Caco-2 (cell line): ENCODE measurements at places on chromosomes 4 and X. TPM values are rescaled to one million over a fixed set of nuclear protein-coding genes. Genes with fewer than 3 reads are reported as not detected.

- no peaks in the 10 kb centered on the region for H3K36me3 ChIP-seq
- no peak overlapping the region for H3K4me3 ChIP-seq
- no peak for DNase-seq
- no peaks in the 10 kb centered on the region for H3K4me1 ChIP-seq
- H3K27ac ChIP-seq: no peak overlapping the region
Measured at GRCh38 chrX:109871121-109871888, 131.6 kb upstream of the TMEM164 start.

DNA sequence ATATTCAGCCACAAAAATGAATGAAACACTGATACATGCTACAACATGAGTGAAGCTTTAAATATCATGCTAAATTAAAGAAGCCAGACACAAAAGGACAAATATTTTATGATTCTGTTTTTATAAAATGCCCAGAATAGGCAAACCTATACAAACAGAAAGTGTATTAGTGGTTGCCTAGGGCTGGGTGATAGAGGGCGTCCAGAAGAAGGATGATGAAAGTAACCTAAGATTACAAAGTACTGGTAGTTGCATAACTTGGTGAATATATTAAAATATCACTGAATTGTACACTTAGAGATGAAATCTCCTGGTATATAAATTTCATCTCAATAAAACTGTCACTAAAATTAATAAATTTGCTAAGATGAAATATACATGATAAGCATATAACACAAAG lies 67.5 kb downstream of the FBXW7 start:
- H3K27ac ChIP-seq: no peak overlapping the region
- H3K27me3 ChIP-seq: no peaks in the 10 kb centered on the region
- H3K36me3 ChIP-seq: no peaks in the 10 kb centered on the region

AFP gene
- 158 and 252 TPM in 2 replicates for total RNA-seq

DNA sequence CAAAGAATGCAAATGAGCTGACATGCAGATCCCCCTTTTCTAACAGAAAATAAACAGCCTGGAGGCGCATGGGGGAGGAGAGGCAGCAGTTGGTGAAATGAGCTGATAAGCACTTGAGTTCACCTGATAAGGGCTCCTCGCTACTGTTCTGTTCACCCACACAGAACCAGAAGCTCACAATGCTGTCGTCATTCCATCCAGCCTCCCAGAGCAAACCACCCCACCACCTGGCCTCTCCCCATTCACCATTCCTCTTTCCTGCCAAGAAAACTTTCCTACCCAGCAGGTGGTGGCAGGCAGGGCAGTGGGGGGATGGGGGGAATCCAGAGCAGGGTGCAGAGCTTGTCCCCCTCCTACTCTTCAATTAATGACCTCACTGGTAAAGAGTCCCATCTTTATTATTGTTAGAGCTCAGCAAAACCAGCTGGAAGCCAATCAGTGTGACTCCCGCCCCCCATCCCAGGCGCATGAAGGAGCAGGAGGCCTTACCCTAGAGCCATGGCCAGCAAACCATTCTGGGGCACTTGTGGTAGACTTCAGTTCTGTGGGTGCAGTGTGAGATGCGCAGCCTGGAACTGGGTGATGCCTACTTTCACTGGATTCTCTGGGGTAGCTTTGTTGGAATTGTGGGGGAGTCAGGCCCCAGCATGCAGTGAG lies 350.3 kb downstream of the ZIC3 start:
- DNase-seq: no peak
- H3K4me1 ChIP-seq: no peaks in the 10 kb centered on the region
- no peaks in the 10 kb centered on the region for H3K36me3 ChIP-seq
- no peak overlapping the region for H3K4me3 ChIP-seq
- no peak overlapping the region for H3K27ac ChIP-seq

XAGE1A gene
- not detected in 2 replicates for total RNA-seq

DNA sequence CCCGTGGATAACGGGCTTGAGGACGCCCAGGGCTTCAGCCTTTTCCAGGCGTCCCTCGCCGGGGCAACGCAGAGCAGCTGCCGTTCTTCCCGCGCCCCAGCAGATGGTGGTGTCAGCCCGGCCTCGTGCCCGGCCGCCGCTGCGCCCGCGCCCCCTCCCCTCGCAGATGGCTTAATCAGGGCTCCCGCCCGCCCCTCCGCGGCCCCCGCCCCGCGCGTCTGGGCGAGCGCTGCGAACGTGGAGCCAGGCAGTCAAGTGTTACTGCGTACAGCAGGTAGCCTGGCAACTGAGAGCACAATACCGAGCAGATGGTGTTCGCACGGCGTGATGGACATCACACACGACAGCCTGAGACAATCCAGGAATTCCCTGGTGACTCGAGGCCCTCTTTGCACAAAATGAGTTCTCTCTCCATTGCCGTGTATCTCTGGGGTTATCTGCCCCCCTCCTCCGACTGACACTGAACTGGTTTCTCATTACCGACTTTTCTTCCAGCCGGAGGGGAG lies 69.3 kb downstream of the MGST2 start:
- DNase-seq: peak; percentile 89
- no peaks in the 10 kb centered on the region for H3K36me3 ChIP-seq
- H3K27me3 ChIP-seq: no peaks in the 10 kb centered on the region

GRCh38 chr4:62260254-62260653 lies 1060.1 kb downstream of the ADGRL3 start:
- no peak overlapping the region for H3K27ac ChIP-seq
- DNase-seq: no peak
- no peaks in the 10 kb centered on the region for H3K27me3 ChIP-seq
- H3K4me1 ChIP-seq: no peaks in the 10 kb centered on the region

DNA sequence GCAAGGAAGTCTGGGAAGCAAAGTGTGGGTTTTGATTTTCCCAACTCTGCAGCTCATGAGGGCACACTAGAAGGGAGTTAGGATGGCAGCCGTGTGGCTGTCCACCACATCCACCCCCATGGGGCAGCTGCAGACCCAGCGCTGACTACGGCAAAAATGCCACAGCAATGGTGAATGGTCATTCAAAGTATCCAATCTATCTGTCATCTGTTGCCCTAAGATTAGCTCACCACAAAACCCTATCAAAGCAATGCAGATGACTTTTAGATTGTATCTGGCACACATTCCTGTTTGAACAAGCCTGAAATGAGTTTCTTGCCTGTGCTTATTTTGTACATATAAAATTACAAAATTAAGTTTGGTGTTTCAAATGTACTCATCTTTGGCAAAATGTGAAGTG lies 29.7 kb upstream of the HPSE start:
- no peak for DNase-seq
- no peaks in the 10 kb centered on the region for H3K36me3 ChIP-seq
- 0 out of 2 replicates have a peak, but pooled peaks cover 5% of the 10 kb centered on the region for H3K4me1 ChIP-seq
- no peak overlapping the region for H3K4me3 ChIP-seq

SSX3 gene
- not detected in 2 replicates for total RNA-seq

GRCh38 chr4:170849969-170850368 lies 760.2 kb upstream of the AADAT start:
- no peak for DNase-seq
- H3K27me3 ChIP-seq: no peaks in the 10 kb centered on the region
- no peaks in the 10 kb centered on the region for H3K36me3 ChIP-seq
- no peaks in the 10 kb centered on the region for H3K4me1 ChIP-seq

DNA sequence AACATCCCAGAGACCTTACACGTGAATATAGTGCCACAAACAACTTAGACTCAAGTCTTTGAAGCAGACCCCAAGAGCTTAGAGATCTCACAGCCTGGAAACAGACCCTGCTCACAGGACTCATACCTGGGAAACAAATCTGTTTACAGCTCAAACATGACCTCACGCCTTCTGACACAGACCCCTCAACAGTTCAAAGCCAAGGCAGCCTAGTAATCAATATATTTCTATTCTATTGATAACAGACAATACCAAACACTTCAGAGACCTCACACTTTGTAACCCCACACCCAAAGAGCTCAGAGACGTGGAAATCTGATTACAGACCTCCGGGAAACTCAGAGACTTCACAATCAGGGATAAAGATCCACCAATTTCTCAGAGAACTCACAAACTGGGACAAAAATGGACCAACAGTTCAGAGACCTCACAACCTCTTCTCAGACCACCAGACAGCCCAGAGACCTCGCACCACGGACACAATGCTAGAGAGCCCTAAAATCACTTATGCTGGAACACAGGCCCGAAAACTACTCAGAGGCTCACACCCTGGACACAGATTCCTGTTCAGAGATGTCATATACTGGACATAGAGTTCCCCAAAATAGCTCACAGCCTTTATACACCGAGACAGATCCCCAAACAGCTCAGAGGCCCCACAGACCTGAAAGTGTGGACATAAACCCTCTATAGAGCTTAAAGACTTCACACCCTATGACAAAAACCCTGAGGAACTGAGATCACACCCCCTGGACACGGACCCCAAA lies 14.8 kb downstream of the SUV39H1 start:
- peaks cover 19% of the 10 kb centered on the region for H3K4me1 ChIP-seq
- no peaks in the 10 kb centered on the region for H3K27me3 ChIP-seq
- no peak overlapping the region for H3K4me3 ChIP-seq
- no peaks in the 10 kb centered on the region for H3K36me3 ChIP-seq
- peak overlapping the region; percentile 96 for H3K27ac ChIP-seq
- DNase-seq: no peak

HSD17B10 gene
- 129 and 137 TPM in 2 replicates for total RNA-seq

H2AZ1 gene
- 430 and 457 TPM in 2 replicates for total RNA-seq

AP1S2 gene
- total RNA-seq: 18.4 and 18.6 TPM in 2 replicates

GRCh38 chrX:132504417-132504816 lies 15.6 kb upstream of the MBNL3 start:
- no peak overlapping the region for H3K4me3 ChIP-seq
- no peaks in the 10 kb centered on the region for H3K27me3 ChIP-seq
- no peak overlapping the region for H3K27ac ChIP-seq
- H3K4me1 ChIP-seq: no peaks in the 10 kb centered on the region
- no peaks in the 10 kb centered on the region for H3K36me3 ChIP-seq
- DNase-seq: no peak

DNA sequence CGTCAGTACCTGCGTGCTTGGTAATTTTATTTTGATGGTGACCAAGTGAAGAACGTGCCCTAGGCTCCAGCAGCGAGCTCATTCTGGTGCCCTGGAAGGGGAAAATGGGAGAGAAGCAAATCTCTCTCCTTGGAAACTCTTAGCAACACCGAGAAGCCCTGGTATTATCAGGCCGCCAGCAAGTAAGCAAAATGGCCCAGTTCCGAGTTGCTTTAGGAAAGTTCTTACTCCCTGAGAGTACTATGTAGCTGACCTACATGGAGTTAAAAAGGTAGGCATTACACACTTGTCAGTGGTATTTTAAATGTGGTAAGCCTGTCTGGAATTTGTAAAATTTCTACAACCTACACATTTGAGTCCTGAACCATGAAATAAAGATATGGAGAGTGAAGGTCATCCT lies 146.4 kb downstream of the CPEB2 start:
- H3K27me3 ChIP-seq: no peaks in the 10 kb centered on the region
- no peak overlapping the region for H3K27ac ChIP-seq
- no peaks in the 10 kb centered on the region for H3K36me3 ChIP-seq

- no peaks in the 10 kb centered on the region for H3K27me3 ChIP-seq
- DNase-seq: no peak
- H3K4me3 ChIP-seq: no peak overlapping the region
- H3K4me1 ChIP-seq: no peaks in the 10 kb centered on the region
- H3K36me3 ChIP-seq: peaks cover 16% of the 10 kb centered on the region
Measured at GRCh38 chrX:1385253-1386223, 6.4 kb downstream of the SLC25A6 start.

GASK1B gene
- 42.5 and 48.5 TPM in 2 replicates for total RNA-seq

DNA sequence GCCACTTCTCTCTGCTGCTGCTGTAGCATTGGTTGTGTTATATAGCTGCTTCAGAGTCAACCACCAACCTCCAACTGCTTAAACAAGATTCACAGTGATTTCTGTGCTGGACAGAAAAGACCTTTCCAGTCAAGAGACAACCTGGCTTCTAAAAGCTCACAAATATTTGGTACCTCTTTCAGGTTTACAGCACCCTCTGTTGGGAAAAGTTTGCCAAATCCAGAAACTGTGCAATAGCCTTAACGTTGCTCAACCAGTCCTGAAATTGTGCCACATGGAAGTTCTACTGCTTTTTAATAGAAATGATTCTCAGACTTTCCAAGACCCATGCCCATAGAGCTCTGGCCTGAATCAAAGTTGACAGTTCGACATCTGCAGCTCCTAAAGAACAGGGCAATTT lies 842.1 kb upstream of the HTR2C start:
- no peaks in the 10 kb centered on the region for H3K36me3 ChIP-seq
- no peaks in the 10 kb centered on the region for H3K27me3 ChIP-seq
- DNase-seq: peak; percentile 13
- no peak overlapping the region for H3K4me3 ChIP-seq

DNA sequence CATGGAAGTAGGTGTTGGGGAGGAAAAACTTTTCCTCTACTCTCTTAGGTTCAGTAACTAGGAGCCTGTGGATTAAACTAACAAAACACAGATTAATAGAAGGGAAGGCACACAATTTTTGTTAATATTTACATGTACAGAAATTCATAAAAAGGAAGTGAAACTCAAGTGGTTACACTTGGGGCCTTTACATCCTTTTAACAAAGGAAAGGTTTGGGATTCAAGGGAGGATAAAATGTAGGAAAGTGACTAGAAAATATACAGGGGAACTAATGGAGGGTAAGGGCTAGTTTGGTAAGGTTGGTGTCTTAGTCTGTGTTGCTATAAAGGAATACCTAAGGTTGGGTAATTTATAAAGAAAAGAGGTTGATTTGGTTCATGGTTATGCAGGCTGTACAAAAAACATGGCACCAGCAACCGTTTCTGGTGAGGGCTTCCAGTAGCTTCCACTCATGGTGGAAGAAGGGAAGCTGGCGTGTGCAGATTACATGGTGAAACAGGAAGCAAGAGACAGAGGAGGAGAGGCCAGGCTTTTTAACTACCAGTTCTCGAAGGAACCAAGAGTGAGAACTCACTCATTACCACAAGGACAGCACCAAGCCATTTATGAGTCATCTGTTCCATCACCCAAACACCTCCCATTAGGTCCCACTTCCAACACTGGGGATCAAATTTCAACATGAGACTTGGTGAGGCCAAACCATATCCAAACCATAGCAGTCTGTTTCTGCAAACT lies 124.4 kb downstream of the CHRDL1 start:
- H3K27me3 ChIP-seq: no peaks in the 10 kb centered on the region
- no peak overlapping the region for H3K27ac ChIP-seq
- no peaks in the 10 kb centered on the region for H3K4me1 ChIP-seq
- no peak for DNase-seq
- H3K36me3 ChIP-seq: no peaks in the 10 kb centered on the region

PAPSS1 gene
- total RNA-seq: 60.1 and 66.1 TPM in 2 replicates

- DNase-seq: no peak
- H3K27ac ChIP-seq: no peak overlapping the region
- H3K36me3 ChIP-seq: no peaks in the 10 kb centered on the region
- H3K4me3 ChIP-seq: no peak overlapping the region
Measured at GRCh38 chr4:181688432-181688831, 554.8 kb upstream of the TENM3 start.
